Naive B cell (primary cell): ENCODE measurements at places on chromosomes 2 and 18.

DNA sequence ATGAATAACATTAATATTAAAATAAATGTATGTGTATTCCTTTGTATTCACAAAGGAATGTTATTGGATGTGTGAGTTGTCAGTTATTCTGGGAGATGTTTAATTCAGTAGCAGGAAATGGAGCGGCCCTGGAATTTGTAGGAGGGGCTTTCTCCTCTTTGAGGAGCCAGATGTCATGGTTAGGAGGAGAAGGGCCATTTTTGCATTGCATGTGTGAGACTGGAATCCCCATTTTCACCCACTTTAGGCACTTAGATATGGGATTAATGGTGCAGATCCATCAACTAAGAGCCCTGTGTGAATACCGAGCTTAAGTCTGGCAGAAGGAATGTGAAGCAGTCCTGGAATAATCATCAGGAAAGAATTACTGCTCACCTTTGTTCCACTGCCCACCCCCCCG is 439.2 kb downstream of the PARD3B start:
- no peak overlapping the region for H3K4me3 ChIP-seq
- H3K36me3 ChIP-seq, result no peaks in the 10 kb centered on the region
- H3K4me1 ChIP-seq, result no peaks in the 10 kb centered on the region
- H3K27me3 ChIP-seq, result no peaks in the 10 kb centered on the region
- DNase-seq, result no peak
- H3K27ac ChIP-seq, result no peak overlapping the region

DNA sequence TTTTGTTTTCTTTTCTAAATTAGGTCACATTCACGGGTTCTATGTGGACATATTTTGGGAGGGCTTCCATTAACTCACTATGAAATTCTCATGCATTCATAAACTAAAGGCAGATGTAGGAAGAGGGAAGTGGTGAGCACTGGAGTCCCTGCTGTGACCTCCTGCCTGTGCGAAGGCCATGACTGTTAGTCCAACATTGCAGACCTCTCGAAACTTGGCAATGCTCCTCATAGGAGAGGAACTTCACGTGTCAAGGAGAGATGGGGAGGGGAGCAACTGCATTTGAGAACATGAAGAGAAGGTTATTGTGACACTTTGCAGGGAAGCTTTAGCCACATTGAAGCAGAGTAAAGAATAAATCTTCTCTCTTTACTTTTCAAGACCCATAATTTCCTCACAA is 126.4 kb upstream of the HNMT start:
- no peak overlapping the region for H3K4me3 ChIP-seq
- H3K27ac ChIP-seq, result no peak overlapping the region
- peaks cover 10% of the 10 kb centered on the region for H3K27me3 ChIP-seq
- DNase-seq, result no peak
- H3K4me1 ChIP-seq, result no peaks in the 10 kb centered on the region

DNA sequence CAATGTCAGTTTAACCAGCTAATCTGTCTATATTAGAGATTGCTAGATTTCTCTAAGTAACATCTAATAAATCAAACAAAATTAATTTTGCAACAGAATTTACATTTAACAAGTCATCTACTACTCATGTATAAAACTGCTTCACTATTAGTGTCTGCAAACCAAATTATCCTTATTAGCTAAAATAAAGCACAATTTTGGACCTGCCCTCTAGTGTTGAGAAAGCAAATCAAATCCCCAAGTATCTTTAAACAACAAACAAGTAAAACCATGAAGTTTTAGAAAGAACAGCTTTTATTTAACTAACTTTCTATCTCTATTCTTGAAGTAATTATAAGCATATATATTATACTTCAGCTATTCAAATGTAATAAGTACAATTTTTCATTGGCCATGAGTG is 113.1 kb upstream of the SP3 start:
- H3K36me3 ChIP-seq, result no peaks in the 10 kb centered on the region
- H3K27me3 ChIP-seq, result no peaks in the 10 kb centered on the region
- DNase-seq, result no peak
- H3K4me1 ChIP-seq, result no peaks in the 10 kb centered on the region
- H3K27ac ChIP-seq, result no peak overlapping the region

- H3K27ac ChIP-seq, result no peak overlapping the region
- H3K27me3 ChIP-seq, result peaks cover 19% of the 10 kb centered on the region
- no peaks in the 10 kb centered on the region for H3K36me3 ChIP-seq
- DNase-seq, result peak; percentile 23
- H3K4me1 ChIP-seq, result peaks cover 9% of the 10 kb centered on the region
These were observed 33.8 kb downstream of the KCNS3 start for GRCh38 chr2:17912266-17912691.

- DNase-seq, result no peak
- no peaks in the 10 kb centered on the region for H3K36me3 ChIP-seq
- no peak overlapping the region for H3K4me3 ChIP-seq
- H3K27ac ChIP-seq, result no peak overlapping the region
These were observed 19.0 kb upstream of the NPAS2 start for GRCh38 chr2:100800915-100801314.

DNA sequence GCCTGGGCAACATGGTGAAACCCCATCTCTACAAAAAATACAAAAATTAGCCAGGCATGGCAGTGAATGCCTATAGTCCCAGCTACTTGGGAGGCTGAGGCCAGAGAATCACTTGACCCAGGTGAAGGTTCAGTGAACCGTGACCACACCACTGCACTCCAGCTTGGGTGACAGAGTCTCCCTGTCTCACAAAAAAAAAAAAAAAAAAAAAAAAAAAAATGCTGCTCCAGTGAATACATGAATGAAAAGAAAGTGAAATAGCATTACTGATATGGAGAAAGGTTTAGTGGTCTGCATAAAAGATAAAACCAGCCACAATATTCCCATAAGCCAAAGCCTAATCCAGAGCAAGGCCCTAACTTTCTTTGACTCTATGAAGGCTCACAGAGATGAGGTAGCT is 44.5 kb downstream of the METTL8 start:
- H3K27me3 ChIP-seq, result no peaks in the 10 kb centered on the region
- H3K4me1 ChIP-seq, result peaks cover 59% of the 10 kb centered on the region
- peak overlapping the region; percentile 62 for H3K4me3 ChIP-seq
- no peak for DNase-seq

DNA sequence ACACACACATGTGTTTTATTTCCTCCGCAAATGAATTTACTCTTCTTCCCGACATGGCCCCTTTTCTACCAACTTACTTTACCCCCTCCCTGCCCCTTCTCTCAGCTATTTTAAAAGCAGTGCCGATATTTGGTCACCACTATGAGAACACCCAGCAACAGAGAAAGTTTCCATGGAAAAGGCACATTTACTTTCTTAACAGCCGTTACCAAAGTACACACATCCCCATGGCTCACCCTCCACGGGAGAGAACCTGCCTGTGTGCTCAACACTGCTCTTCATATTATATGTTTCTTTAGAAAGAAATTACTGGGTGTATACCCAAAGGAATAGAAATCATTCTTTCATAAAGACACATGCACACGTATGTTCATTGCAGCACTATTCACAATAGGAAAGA is 714.4 kb downstream of the DCDC2C start:
- no peak overlapping the region for H3K27ac ChIP-seq
- no peak overlapping the region for H3K4me3 ChIP-seq
- no peaks in the 10 kb centered on the region for H3K27me3 ChIP-seq
- peaks cover 4% of the 10 kb centered on the region for H3K36me3 ChIP-seq
- no peak for DNase-seq
- no peaks in the 10 kb centered on the region for H3K4me1 ChIP-seq

DNA sequence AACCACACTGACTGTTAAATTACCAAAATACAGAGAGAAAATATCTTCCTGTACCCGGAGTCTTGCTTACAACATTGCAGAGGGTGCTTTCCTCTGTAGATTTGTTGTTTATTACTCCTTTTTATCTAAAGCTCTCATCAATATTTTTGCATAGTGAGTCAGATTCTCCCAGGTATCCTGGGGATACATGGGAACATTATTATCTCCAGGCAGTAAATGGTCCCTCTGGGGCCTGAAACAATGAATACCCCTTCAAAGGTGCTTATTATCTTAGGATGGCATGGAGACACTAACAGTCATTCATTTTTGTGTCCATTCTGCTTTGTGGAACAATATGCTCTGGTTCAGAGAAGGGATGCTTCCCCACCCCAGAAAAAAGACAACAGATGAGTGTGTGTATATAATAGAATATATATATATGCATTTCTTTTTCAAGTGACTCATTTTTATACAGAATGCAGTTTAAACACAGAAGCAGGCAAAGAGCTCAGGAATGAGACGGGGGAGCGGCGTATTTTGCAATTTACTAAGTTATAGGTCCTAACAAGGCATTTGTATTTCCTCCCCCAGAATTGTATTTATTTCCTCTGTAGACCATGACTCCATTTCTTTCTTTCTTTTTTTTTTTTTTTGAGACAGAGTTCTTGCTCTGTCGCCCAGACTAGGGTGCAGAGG is 424.8 kb upstream of the ZEB2 start:
- no peak overlapping the region for H3K27ac ChIP-seq
- DNase-seq, result no peak
- H3K4me3 ChIP-seq, result no peak overlapping the region

- peaks cover 2% of the 10 kb centered on the region for H3K4me1 ChIP-seq
- no peak for DNase-seq
- peaks cover 12% of the 10 kb centered on the region for H3K27me3 ChIP-seq
- H3K27ac ChIP-seq, result no peak overlapping the region
These were observed 27.0 kb downstream of the TMEM200C start for GRCh38 chr18:5868218-5868854.

DNA sequence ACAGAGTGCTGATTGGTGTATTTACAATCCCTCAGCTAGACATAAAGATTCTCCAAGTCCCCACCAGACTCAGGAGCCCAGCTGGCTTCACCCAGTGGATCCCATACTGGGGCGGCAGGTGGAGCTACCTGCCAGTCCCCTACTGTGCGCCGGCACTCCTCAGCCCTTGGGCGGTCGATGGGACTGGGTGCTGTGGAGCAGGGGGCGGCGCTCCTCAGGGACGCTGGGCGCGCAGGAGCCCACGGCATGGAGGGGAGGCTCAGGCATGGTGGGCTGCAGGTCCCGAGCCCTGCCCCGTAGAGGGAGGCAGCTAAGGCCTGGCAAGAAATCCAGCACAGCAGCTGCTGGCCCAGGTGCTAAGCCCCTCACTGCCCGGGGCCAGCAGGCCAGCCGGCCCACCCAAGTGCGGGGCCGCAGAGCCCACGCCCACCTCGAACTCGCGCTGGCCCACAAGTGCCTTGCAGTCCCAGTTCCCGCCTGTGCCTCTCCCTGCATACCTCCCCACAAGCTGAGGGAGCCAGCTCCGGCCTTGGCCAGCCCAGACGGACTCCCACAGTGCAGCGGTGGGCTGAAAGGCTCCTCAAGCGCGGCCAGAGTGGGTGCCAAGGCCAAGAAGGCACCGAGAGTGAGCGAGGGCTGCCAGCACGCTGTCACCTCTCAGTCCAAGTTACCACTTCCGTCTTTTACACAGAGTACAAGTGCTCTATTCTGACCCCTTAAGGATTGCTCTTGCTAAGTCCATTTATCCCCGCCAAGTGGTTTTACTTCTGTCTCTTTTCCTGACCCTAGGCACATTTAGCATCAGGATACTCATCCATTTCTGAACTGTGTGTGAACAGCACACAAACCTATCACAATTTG is 1.7 kb upstream of the RPE start:
- peak overlapping the region; percentile 97 for H3K4me3 ChIP-seq
- peaks cover 11% of the 10 kb centered on the region for H3K27me3 ChIP-seq
- DNase-seq, result no peak
- no peak overlapping the region for H3K27ac ChIP-seq

- H3K27me3 ChIP-seq, result no peaks in the 10 kb centered on the region
- no peak overlapping the region for H3K27ac ChIP-seq
- no peak for DNase-seq
These were observed 28.4 kb downstream of the HK2 start for GRCh38 chr2:74862020-74862964.

GRCh38 chr2:69639266-69639665 is 4.3 kb downstream of the AAK1 start:
- H3K27ac ChIP-seq, result no peak overlapping the region
- no peak for DNase-seq
- peaks cover 58% of the 10 kb centered on the region for H3K27me3 ChIP-seq
- H3K4me3 ChIP-seq, result no peak overlapping the region

- H3K27ac ChIP-seq, result no peak overlapping the region
- H3K4me1 ChIP-seq, result peaks cover 5% of the 10 kb centered on the region
These were observed 6.8 kb downstream of the ADCYAP1 start for GRCh38 chr18:911486-911885.

- H3K4me1 ChIP-seq, result peaks cover 34% of the 10 kb centered on the region
- no peaks in the 10 kb centered on the region for H3K27me3 ChIP-seq
- H3K36me3 ChIP-seq, result no peaks in the 10 kb centered on the region
- H3K4me3 ChIP-seq, result no peak overlapping the region
- peak; percentile 47 for DNase-seq
These were observed 27.3 kb downstream of the LPIN2 start for GRCh38 chr18:2985628-2986027.

GRCh38 chr2:143968860-143969259 is 551.1 kb downstream of the ZEB2 start:
- peak overlapping the region; percentile 75 for H3K27ac ChIP-seq
- no peak for DNase-seq
- H3K27me3 ChIP-seq, result no peaks in the 10 kb centered on the region
- no peaks in the 10 kb centered on the region for H3K4me1 ChIP-seq
- no peak overlapping the region for H3K4me3 ChIP-seq

- no peak for DNase-seq
- no peak overlapping the region for H3K4me3 ChIP-seq
- H3K4me1 ChIP-seq, result no peaks in the 10 kb centered on the region
- H3K27me3 ChIP-seq, result no peaks in the 10 kb centered on the region
- H3K36me3 ChIP-seq, result no peaks in the 10 kb centered on the region
These were observed 361.8 kb upstream of the UBE2E3 start for GRCh38 chr2:180618570-180618969.

DNA sequence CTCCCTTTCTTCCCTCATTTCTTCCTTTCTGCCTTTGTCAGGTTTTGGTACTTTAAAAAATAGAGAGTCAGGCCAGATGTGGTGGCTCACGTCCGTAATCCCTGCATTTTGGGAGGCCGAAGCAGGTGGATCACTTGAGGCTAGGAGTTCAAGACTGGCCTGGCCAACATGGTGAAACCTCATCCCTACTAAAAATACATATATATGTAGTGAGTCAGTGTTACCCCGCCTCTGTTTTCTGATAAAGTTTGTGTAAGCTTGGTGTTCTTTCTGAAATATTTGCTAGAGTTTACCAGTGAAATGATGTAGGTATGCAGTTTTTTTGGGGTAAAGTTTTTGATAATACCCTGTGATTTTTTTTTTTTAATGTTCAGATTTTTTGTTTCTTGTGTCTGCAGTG is 58.8 kb downstream of the DGKD start:
- H3K36me3 ChIP-seq, result peaks cover 17% of the 10 kb centered on the region
- peak overlapping the region; percentile 33 for H3K27ac ChIP-seq
- H3K4me3 ChIP-seq, result no peak overlapping the region
- H3K27me3 ChIP-seq, result no peaks in the 10 kb centered on the region
- no peak for DNase-seq

GRCh38 chr2:157336137-157337010 is 10.8 kb upstream of the ERMN start:
- H3K27ac ChIP-seq, result peak overlapping the region; percentile 72
- H3K27me3 ChIP-seq, result no peaks in the 10 kb centered on the region
- no peak overlapping the region for H3K4me3 ChIP-seq
- peaks cover 6% of the 10 kb centered on the region for H3K4me1 ChIP-seq
- DNase-seq, result peak; percentile 23

GRCh38 chr2:39723946-39724827 is 54.9 kb downstream of the THUMPD2 start:
- no peaks in the 10 kb centered on the region for H3K36me3 ChIP-seq
- H3K27ac ChIP-seq, result no peak overlapping the region
- no peak overlapping the region for H3K4me3 ChIP-seq
- H3K27me3 ChIP-seq, result peaks cover 4% of the 10 kb centered on the region
- no peaks in the 10 kb centered on the region for H3K4me1 ChIP-seq
- DNase-seq, result no peak

GRCh38 chr18:45496741-45497140 is 118.5 kb upstream of the SLC14A2 start:
- H3K4me3 ChIP-seq, result no peak overlapping the region
- H3K36me3 ChIP-seq, result no peaks in the 10 kb centered on the region
- no peaks in the 10 kb centered on the region for H3K4me1 ChIP-seq
- no peak for DNase-seq
- peaks cover 18% of the 10 kb centered on the region for H3K27me3 ChIP-seq
